ENCODE measurements at places on chromosomes 7 and 10.

DNA sequence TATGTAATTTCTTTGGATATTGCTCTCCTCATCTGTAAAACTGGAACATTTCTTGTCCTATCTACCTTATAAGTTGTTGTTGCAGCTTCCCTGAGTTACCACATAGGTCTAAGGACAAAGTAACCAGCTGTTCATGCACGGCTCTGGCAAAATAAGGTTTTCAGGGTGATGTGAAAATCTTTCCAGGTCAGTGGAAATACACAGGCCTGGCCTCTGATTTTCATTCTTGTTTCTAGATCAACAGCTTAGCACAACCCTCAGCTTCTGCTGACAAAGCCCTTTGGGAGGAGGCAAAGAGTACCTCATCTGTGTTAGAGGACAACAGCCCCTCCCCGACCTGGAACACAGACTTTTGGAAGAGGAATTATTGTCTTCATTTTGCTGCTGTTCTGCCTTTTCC, 117.5 kb upstream of the AGK start:
- DNase-seq: no peak

DNA sequence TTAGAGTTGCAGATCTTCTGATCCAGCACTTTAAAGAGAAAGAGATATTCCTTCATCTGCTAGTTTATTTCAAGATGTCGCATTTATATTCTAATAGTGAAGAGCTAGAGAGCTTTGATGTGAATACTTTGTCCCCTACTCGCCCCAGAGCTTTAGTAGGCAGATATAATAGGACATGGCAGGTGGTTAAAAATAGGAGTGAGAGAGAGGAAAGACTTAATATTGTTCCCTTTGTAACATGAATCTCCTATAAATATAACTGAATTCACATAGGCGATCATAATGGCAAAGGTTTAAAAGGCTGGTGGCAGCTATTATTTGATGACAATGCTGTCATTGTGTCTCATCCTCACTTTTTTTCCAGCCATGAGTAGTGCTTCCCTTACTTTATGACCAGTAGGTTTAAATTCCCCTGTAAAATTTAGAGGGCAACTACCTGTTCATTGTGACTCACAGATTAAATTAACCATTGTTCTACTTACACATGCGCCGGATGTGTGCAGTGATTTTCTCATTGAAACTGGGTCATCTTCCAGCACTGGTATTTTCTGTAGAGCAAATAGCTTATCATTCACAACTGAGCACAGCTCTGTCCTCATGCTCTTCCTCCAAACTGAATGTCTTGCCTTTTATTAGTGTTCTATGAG, 906.7 kb upstream of the CELF2 start:
- no peak for DNase-seq

- DNase-seq: no peak
Measured at GRCh38 chr10:35339942-35340341, 3.6 kb downstream of the CCNY start.

- no peak for DNase-seq
Measured at GRCh38 chr7:105000927-105001336, 13.1 kb upstream of the KMT2E start.

- no peak for DNase-seq
Measured at GRCh38 chr10:77687621-77688020, 50.0 kb upstream of the KCNMA1 start.

- no peak for DNase-seq
Measured at GRCh38 chr10:18906636-18907035, 142.0 kb upstream of the MALRD1 start.

- DNase-seq: no peak
Measured at GRCh38 chr10:974785-975074, 13.5 kb upstream of the GTPBP4 start.

GRCh38 chr7:125090596-125090995, 161.0 kb upstream of the POT1 start:
- DNase-seq: no peak

DNA sequence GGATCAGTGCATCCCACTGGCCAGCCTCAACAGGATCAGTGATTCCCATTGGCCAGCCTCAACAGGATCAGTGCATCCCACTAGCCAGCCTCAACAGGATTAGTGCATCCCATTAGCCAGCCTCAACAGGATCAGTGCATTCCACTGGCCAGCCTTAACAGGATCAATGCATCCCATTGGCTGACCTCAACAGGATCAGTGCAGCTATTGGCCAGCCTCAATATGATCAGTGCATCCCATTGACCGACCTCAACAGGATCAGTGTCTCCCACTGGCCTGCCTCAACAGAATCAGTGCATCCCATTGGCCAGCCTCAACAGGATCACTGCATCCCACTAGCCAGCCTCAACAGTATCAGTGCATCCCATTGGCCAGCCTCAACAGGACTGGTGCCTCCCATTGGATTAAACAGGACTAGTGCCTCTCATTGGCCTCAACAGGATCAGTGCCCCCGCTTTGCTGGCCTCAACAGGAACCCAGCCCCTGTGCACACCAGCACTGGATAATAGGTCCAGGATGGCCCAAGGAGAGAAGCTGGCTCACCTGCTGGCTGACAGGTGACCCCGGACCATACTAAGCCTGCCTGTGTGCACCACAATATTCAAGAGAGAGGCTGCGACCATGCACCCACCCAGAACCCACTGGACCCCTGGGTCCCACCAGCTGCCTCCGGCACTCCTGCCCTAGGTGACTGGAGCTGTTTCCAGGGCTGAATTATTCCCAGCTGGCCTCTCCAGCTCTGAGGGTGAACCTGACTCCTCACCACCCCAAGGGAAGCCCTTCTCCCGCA, 59.9 kb downstream of the PDGFA start:
- DNase-seq: no peak

GRCh38 chr7:152502813-152503790, 67.3 kb upstream of the KMT2C start:
- no peak for DNase-seq

DNA sequence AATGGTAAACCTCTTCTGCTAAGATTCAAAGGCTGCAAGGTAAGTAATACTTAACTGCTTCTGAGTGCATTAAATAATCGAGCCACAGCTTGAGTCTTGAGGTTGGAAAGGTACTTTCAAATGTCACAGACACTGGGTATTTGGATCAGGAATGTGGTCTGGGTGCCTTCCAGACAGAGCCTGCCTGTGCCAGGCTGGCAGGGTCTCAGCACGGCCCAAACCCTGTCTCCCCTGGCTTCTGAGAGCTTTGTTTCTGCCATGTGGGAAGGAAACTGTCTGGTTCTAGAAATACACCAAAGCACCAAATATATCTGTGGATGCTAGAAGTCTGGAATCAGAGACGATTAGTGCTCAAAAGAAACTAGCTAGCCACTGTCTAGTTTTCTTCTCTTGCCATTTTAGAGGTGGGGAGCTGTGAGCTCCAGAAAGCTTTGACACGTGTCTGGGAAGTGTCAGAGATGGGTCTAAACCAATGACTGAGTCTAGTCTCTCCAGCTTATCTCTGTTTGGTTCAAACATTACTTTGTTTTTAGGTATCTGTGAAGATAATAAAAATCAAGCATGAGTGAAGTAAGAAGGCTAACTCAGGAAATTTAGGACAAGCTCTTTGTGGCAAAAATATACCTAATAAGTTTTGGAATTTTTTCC, 162.8 kb downstream of the CYP26A1 start:
- DNase-seq: no peak

DNA sequence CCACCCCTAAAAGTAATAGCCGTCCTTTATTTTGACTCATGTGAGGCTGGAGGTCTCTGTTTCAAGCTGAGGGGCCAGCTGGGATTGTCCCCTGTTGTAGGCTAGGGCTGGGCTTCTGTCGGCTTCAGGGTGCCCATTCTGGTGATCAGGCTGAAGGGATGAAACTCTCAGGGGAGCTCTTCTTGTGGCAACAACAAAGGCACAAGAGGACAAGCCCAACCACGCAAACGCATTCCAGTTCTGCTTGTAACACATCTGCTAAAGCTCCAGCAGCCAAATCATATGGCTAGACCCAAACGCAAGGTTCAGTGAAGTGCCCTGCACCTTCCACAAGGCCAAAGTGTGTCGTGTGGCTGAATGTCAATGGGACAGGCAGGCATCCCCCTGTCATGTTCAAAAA, 405.7 kb downstream of the INHBA start:
- DNase-seq: no peak

DNA sequence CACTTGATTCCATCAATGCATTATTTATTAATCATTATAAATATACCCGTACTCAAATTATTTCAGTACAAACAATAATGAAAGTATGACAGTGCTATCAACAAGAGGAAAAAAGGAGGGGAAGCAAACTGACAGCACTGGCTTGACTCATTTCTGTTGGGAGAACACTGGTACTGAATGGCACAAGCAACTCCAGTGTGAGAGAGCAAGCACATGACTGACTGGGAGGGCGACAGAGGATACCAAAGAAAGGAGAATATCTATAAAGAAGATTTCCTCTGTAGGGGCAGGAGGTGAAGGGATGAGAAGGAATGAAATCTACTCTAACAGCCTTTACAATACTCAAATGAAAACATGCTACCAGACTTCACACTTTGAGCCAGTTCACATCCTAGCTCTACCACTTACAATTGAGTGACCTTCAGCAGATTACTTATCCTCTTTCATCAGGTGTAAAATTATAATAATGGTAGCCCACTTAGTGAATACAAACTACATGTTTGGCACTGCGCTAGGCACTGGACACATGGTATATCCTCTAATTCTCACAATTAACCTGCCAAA, 1.5 kb downstream of the USP54 start:
- DNase-seq: no peak

GRCh38 chr10:103545366-103545765, 51.9 kb downstream of the NEURL1 start:
- DNase-seq: no peak

- no peak for DNase-seq
Measured at GRCh38 chr7:85521108-85521694, 334.3 kb upstream of the SEMA3D start.

DNA sequence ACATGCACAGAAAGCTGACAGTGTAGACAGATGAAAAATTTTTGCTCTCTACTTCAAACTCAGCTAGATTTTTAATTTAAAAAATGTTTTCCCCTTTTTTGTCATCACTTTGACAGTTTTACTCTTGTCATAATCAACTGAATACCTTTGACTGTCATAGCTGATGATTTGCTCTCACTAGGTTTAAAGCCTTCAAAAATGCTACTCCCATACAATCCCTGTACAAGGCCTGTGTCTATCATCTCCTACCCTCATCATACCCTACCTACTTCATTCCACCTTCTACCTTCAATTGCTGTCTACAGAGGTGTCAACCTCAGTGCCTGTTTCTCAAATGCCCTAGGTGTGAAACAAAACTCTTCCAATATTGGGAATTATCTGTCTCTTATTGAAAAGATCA, 230.3 kb downstream of the SEMA3A start:
- no peak for DNase-seq

- DNase-seq: no peak
Measured at GRCh38 chr7:46322937-46323336, 401.9 kb upstream of the IGFBP3 start.

All from left ventricle myocardium superior (tissue), 1 donor.